Skin of body (tissue), 3 donors: ENCODE measurements at places on chromosomes 5 and 9. TPM values are rescaled to one million over a fixed set of nuclear protein-coding genes. Genes with fewer than 3 reads are reported as not detected.

GRCh38 chr5:125470280-125470902 lies 724.0 kb upstream of the ZNF608 start:
- no peak for DNase-seq

DNA sequence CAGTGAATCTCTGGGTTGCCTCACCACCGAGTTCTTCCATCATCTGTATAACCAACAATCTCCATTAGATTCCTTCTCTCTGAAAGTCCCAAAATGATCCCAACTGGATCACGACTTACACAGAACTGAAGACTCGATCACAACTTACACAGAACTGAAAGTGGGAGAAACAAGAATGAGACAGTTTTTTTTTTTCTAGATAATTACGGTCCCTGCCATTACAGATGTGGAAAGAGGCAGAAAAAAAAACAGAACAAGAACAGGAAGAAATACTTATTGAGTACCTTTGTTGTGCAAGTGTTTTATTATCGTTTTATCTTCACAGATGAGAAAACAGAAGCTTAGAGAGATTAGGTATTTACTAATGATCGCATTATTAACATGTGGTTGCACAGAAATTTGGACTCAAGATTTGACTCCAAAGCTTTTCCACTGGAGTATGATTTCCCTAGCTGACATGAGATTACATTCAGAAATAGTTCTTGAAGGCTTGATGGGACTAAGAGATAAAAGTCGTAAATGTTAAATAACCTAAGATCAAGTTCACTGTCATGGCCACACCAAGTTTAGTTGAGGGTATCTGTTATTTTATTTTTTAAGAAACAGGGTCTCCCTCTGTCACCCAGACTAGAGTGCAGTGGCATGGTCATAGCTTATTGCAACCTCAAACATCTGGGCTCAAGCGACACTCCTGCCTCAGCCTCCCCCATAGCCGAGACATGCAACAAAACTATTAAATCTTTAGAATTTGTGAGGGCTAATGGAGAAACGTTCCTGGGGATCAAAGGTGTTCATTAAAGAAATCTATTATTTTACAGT lies 8.9 kb downstream of the PLK2 start:
- no peak for DNase-seq

GRCh38 chr9:28888806-28889205 lies 1315.5 kb upstream of the C9orf72 start:
- no peak for DNase-seq

DNA sequence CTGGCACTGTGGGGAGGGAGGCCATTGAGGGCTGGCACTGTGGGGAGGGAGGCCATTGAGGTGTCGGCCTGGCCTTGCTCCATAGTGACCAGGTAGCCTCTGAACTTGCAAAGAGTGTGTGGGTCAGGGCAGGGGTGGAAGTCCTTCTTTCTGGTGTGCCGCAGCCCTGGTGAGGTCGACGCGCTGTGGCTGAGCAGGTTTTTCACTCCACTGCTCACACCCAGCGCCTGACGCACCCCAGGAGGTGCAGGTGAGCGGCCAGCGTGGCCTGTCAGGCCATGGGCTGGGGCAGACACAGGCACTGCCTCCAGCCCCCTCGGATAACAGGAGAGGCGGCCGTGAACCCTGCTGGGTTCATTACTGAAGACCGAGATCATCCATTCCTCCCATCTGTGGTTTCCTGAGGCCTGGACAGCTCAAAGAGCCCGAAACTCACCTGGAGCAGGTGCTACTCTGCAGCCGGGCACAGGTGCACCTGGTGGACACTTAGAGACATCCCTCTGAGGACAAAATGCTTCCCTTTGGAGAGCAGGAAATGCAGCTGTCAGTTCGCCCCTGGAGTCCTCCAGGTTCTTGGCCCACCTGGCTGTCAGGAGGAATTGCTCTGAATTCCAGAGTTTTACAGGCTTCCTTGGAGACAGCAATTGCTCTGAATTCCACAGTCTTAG lies 32.4 kb downstream of the LHX3 start:
- no peak for DNase-seq

- no peak for DNase-seq
Observed at GRCh38 chr5:2895876-2896275, 144.4 kb upstream of the IRX2 start.

DNA sequence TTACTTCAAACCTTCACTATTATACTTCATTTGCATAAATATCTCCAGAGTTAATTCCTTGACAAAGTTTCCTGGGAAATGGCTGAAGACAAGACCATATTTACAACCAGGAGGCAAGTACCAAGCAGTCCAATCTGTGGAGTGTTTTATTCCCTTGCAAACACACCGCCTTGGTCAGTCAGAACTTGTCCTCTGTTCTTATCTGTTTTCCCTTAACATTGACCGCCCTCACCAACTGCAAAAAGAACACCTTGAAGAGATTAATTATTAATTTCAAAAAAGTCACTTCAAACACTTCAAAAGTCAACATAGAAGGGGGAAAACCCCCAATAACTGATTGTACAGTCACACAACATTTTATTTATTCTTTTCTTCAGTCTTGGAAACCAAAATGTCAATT lies 269.0 kb upstream of the RGMB start:
- no peak for DNase-seq

- no peak for DNase-seq
Observed at GRCh38 chr9:13648676-13649075, 369.2 kb upstream of the MPDZ start.

GRCh38 chr5:131323378-131323777 lies 59.5 kb downstream of the CDC42SE2 start:
- no peak for DNase-seq

GRCh38 chr5:149610589-149611255 lies 29.4 kb downstream of the ARHGEF37 start:
- no peak for DNase-seq

DNA sequence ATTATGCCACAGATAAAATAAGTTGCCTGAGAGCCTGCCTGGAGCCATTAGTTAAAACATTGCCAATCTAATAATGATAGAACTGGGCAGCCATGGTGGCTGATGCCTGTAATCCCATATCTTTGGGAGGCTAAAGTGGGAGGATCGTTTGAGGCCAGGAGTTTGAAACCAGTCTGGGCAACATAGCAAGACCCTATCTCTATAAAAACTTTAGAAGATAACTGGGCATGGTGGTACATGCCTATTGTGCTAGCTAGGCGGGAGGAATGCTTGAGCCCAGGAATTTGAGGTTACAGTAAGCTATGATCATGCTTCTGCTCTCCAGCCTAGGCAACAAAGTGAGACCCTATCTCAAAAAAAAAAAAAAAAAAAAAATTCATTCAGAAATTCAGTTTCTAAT lies 52.6 kb downstream of the RAI14 start:
- no peak for DNase-seq

DNA sequence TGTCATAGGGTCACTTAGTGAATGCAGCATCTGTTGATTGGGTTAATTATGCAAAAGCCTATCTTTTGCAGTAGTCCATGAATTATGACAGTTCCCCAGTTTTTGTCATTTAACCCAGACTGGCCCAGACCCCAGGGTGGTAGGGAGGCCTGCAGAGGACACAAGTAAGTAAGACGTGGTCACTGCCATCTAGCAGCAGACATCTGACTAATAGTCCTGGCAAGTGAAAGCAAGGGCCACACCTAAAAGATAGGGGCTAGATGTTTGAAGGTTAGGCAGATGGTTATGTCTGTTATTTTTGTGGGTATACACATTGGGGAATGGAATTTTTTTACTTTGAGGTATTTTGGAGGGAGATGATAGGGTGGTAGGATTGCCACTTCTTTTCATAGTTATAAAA lies 48.0 kb downstream of the RAB14 start:
- no peak for DNase-seq

DNA sequence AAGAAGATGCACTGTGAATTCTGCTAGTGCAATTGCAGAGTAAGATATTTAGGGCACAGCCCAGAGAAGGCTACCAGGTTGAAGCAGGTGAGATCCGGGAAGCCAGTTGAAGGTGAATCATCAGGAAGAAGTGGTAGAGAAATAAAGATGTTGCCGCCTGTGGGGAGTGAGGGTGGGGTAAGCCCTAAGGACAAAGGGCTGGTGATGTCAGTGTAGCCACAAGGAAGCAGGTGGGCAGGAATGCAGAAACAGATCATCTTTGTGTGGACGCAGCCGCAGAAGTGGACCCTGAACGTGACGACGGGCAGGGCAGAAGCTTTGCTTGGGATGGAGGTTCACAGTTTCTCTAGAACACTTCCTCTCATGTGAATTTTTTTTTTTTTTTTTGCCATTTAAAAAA lies 164.2 kb downstream of the ACTL7B start:
- DNase-seq = no peak

- no peak for DNase-seq
Observed at GRCh38 chr5:158716668-158717067, 383.0 kb downstream of the EBF1 start.

DNA sequence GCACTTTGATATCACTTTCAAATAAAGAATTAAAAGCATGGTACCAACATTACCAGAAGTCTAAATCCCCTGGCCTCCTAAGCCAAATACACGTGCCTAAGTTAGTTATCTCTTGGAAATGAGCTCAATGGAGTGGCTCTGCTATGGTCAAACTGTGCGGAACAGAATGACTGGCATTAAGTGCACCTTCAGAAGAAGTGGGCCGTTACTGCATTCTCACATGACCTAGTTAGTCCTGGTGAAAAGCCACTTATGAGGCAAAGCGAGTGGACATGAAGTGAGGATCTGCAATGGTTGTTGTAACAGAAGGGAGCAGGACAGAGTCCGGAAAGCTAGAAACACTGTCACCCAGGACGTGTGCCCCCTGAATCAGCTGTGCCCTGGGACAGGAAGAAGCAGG lies 633.1 kb downstream of the IRX1 start:
- no peak for DNase-seq

GRCh38 chr5:37840053-37841034 lies 503 bp upstream of the GDNF start:
- no peak for DNase-seq

DNA sequence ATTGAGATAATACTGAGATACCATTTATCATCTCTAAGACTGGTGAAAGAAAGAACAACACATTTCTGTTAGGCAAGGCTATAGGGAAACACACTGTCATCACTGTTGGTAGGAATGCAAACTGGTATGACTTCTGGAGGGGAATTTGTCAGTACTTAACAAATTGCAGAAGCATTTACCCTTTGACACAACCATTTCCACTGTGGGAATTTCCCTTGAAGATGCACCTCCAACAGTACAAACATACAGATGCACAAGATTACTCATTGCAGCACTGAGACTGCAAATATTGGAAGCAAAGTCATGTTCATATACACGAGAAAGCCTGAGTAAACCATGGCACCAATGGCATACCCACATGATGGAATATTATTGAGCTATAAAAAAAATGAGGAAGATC lies 17.6 kb downstream of the GM2A start:
- DNase-seq = no peak

DNA sequence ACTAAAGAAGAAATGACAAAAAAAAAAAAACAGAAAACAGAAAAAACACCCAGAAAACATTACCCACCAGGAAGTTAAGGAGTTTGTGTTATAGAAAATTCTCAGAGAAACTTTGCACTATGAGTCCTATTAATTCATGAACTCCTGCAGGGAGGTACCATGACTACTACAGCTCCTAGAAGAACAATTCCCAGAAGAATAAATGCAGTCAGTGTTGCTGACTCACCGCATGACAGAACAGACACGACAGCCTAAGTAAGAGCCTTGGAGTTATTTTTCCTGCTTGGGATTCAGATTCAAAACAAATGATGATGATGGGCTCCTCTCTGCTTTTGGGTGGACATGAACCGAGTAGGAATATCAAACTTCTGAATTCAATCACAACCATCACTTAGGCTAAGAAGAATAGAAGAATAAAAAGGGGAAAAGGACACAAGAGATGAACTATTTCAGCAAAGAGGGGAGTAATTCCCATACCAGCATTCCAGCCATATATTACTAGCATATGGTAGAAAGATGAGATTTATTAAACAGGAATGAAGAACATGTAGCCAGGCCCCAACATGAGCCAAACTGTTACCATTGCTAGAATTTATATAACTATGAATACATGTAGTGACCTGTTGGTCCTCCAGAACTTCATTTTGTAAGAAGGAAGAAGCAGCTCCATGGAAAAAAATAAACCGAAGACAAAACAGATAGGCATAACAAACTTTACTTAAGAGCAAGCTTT lies 209.6 kb upstream of the PDE4D start:
- peak; percentile 34 for DNase-seq

DNA sequence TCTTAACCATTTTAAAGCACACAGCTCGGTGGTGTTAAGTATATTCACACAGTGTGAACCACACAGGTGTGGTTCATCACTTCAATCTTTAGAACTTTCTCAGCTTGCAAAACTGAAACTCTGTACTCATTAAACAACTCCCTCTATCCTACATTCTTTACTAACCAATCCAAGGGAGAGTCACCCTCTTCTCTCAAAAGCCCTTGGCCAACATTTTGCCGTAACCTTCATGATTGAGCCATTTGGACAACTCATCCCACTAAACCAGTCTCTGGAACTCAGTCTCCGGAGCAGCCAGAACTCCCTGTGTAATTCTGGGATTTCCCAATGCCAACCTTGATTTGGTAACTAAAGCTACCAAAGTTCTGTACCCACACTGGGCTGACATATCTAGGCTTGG lies 84.7 kb downstream of the TTC39B start:
- no peak for DNase-seq

GRCh38 chr9:114221706-114222465 lies 66.5 kb downstream of the COL27A1 start:
- no peak for DNase-seq

GRCh38 chr5:138711811-138712210 lies 41.4 kb upstream of the CTNNA1 start:
- DNase-seq = no peak

- no peak for DNase-seq
Observed at GRCh38 chr5:2883771-2884170, 132.3 kb upstream of the IRX2 start.

DNA sequence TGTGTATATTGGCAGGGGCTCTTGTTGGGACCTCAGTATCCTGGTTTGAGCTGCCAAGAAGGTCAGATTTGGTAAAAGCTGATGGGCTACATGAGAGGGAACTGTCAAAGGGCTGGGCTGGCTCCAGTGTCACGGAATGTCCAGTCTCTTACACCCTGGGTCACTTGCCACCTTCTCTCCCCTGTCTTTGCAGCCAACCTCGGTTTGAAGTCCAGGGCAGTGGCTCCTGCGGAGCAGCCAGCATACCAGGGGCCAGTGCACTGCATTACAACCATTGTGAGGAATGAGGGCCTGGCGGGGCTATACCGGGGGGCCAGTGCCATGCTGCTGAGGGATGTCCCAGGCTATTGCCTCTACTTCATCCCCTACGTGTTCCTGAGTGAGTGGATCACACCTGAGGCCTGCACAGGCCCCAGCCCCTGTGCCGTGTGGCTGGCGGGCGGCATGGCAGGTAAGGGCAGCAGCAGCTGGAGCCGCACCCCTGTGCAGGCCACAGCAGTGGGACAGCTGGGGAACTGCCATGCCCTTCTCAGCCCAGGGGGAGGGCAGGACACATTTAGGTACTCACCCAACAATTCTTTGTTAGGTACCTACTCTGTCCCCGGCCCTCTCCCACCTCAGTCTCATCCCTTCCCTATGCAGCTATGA lies 24.2 kb downstream of the IL9 start:
- no peak for DNase-seq

GRCh38 chr9:3473405-3473804 lies 52.4 kb downstream of the RFX3 start:
- no peak for DNase-seq

The OTP gene
- total RNA-seq = not detected

The FAM221B gene
- total RNA-seq = not detected

The RNF20 gene
- 26.0 TPM for total RNA-seq

The TLX3 gene
- not detected for total RNA-seq

The SNCB gene
- 0.39 TPM for total RNA-seq

The SLC35A4 gene
- 9.5 TPM for total RNA-seq

The PCDHGA11 gene
- 6.1 TPM for total RNA-seq
